ENCODE measurements at places on chromosomes 3 and 15. TPM values are rescaled to one million over a fixed set of nuclear protein-coding genes. Genes with fewer than 3 reads are reported as not detected.

- H3K27ac ChIP-seq: no peak overlapping the region
- no peak for DNase-seq
- H3K4me1 ChIP-seq: no peaks in the 10 kb centered on the region
- no peak overlapping the region for H3K4me3 ChIP-seq
Measured at GRCh38 chr3:79497447-79498111, 270.2 kb downstream of the ROBO1 start.

DNA sequence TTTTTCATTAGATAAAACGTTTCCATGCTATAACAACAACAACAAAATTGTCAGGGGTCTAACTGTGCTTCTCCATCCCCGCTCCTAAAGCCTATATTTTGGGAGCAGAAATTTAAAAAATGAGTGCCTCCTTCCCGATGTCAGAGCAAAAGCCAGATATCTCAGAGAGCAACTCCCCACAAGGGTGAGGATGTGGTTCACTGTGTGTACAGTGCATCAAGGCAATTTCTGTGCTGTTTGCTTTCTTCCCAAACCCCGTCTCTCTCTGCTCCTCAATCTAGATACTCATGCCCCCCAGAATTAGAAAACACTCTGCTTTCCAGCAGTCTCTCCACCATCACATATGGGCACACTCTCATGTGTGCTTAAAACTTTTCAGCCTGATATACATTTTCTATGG is 76.7 kb upstream of the MBNL1 start:
- H3K4me3 ChIP-seq: no peak overlapping the region
- H3K27me3 ChIP-seq: no peaks in the 10 kb centered on the region
- DNase-seq: no peak
- H3K4me1 ChIP-seq: no peaks in the 10 kb centered on the region
- H3K36me3 ChIP-seq: no peaks in the 10 kb centered on the region
- H3K27ac ChIP-seq: no peak overlapping the region

GRCh38 chr3:77038468-77038929 is 1.4 kb upstream of the ROBO2 start:
- H3K27ac ChIP-seq: no peak overlapping the region
- H3K4me1 ChIP-seq: no peaks in the 10 kb centered on the region
- H3K36me3 ChIP-seq: no peaks in the 10 kb centered on the region

- DNase-seq: no peak
- no peak overlapping the region for H3K27ac ChIP-seq
- no peaks in the 10 kb centered on the region for H3K27me3 ChIP-seq
- H3K4me1 ChIP-seq: no peaks in the 10 kb centered on the region
Measured at GRCh38 chr15:96361309-96362010, 31.0 kb downstream of the NR2F2 start.

- H3K36me3 ChIP-seq: no peaks in the 10 kb centered on the region
- H3K4me1 ChIP-seq: peaks cover 5% of the 10 kb centered on the region
- peak; percentile 77 for DNase-seq
- H3K4me3 ChIP-seq: peak within 1 kb of the TSS; percentile 88
- no peaks in the 10 kb centered on the region for H3K27me3 ChIP-seq
Measured at GRCh38 chr3:16884748-16885592, at the start of gene PLCL2. PLCL2 (plus strand) TSS chr3:16884955; CDS start chr3:16885040, 85 bp downstream.

DNA sequence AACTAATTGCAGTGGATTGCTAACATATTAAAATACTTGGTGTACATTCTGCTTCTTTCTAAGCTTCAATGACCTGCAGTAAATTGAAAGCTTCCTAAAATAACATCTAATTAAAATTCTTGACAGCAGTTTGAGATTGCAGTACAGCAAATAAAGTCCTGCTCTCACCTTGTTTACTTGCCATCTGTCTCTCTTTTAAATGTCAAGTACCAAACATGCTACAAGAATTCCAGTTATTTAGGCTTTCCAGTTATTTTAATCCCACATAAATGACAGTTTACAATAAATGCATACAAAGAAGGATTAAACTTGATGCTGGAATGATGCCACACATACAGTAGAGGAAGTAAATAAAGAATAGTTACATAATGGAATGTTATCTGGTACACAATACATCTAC is 33.2 kb downstream of the CBLB start:
- peak overlapping the region; percentile 19 for H3K27ac ChIP-seq
- DNase-seq: no peak
- no peak overlapping the region for H3K4me3 ChIP-seq
- H3K4me1 ChIP-seq: no peaks in the 10 kb centered on the region

GRCh38 chr15:80990955-80991354 is 1.3 kb upstream of the MESD start:
- no peaks in the 10 kb centered on the region for H3K36me3 ChIP-seq
- no peak for DNase-seq
- H3K27me3 ChIP-seq: no peaks in the 10 kb centered on the region

DNA sequence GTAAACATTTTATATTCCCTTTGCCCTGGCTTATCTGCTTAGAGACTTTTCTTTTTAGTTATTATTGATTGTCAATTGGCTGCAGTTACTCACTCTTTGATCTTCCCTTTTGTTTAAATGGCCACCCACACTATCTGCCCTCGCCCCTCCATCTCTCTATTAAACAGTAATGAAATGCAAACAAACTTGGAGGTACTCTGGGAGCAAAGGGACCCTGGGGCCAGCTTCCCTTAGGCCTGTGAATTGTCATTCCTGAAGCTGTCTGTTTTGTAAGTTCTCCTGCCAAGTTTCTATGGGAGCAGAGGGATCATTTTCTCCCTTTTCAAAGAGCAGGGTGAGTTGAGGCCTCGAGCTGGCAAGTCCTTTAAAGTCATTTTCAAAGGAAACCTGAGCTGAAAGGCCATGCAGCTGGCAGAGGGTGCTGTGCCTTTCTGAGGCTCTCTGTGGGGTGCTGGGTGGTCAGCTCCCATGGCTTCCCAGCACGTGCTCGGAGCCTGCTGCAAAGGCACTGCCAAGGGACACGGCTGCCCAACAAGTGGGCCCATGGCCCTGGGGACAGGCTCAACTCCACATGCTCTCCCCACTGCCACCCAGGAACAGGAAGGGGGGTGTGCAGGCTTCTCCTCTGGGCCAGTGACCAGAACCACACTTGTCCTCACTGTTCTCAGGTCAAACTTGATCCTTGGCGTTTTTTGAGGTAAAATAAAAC is 17.4 kb upstream of the RTP2 start:
- no peaks in the 10 kb centered on the region for H3K27me3 ChIP-seq
- H3K27ac ChIP-seq: no peak overlapping the region
- peaks cover 25% of the 10 kb centered on the region for H3K4me1 ChIP-seq
- no peak overlapping the region for H3K4me3 ChIP-seq

DNA sequence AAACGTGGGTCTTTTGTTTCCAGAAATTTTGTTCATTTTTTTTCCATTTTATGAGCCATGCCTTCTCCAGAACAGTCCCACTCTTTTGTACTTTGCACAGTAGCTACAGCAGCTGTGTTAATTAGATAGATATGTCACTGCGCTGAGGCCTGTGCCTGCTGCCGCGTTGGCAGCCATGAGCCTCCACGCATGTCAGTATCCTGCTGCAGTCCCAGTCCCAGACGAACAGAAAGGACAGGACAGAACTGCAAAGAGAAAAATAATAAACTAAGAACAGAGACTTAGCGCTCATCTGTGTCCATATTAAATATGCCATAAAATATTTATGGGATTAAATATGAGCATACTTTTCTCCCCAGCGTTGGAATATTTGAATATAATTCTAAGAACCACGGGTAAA is 442.4 kb upstream of the RARB start:
- H3K4me1 ChIP-seq: no peaks in the 10 kb centered on the region
- no peaks in the 10 kb centered on the region for H3K27me3 ChIP-seq
- H3K27ac ChIP-seq: no peak overlapping the region
- DNase-seq: no peak
- no peak overlapping the region for H3K4me3 ChIP-seq

DNA sequence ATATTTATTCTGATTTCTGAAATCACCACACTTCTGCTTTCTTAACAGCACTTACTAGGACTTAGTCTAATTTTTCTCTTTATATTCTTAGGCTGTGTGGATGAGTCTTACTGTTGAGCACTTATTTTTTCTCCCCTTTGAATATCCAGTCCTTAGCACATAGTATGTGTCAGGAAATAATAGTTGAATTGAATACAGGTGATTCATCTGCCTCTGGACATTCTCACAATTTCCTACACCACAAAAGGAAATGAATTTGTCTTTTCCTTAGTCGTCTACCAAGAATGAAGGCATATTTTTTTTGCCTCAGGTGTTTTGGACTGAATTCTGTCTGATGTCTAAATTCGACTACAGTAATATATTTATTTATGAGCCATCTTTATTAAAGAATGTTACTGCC is 204.2 kb downstream of the GHSR start:
- no peaks in the 10 kb centered on the region for H3K27me3 ChIP-seq
- no peak for DNase-seq
- no peaks in the 10 kb centered on the region for H3K4me1 ChIP-seq
- no peak overlapping the region for H3K27ac ChIP-seq
- H3K4me3 ChIP-seq: no peak overlapping the region

GRCh38 chr3:39587113-39587512 is 119.6 kb downstream of the MOBP start:
- no peak for DNase-seq
- no peaks in the 10 kb centered on the region for H3K4me1 ChIP-seq
- H3K4me3 ChIP-seq: no peak overlapping the region
- no peaks in the 10 kb centered on the region for H3K27me3 ChIP-seq

DNA sequence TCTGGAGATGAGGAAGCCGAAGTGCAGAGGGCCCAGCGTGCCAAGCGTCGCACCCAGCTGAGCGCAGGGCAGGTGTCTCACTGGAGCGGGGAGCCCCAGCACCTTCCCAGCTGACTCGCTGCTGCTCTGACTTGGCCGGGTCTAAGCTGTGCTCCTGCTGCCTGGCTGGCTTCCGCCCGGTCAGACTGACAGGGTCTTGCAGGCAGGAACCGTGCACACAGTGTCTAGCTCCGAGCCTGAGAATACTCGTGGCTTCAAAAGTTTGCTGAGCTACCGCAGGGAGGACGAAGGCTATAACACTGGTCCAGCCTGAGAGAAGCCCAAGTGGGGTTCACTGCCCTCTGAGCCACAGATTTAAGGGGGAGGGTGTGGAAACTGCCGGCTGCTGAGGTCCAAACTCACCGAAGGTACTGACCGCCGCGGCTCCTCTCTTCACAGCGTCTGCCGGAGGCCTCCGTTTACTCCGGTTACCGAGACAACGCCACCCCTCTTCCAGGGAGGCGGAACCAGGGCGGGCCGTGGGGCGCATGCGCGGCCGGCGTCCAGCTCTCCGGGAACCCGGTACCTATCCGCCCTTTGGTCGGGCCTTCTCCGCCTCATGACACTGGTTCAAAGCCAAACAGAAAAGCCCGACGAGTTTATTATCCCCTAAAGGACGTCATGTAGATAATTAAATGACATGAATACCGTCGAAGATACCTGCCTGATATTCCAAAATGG is at the start of gene CFAP44:
Gene CFAP44 (minus strand): TSS at position 443 of the 720 bp plus-strand sequence. CDS start 7,829 bp downstream, outside the sequence.
- no peaks in the 10 kb centered on the region for H3K27me3 ChIP-seq
- no peak within 1 kb of the TSS for H3K27ac ChIP-seq
- H3K36me3 ChIP-seq: no peaks in the 10 kb centered on the region

- no peaks in the 10 kb centered on the region for H3K36me3 ChIP-seq
- H3K27ac ChIP-seq: no peak overlapping the region
- peaks cover 17% of the 10 kb centered on the region for H3K4me1 ChIP-seq
- no peaks in the 10 kb centered on the region for H3K27me3 ChIP-seq
- no peak overlapping the region for H3K4me3 ChIP-seq
Measured at GRCh38 chr15:62958528-62959363, 83.8 kb upstream of the TPM1 start.

DNA sequence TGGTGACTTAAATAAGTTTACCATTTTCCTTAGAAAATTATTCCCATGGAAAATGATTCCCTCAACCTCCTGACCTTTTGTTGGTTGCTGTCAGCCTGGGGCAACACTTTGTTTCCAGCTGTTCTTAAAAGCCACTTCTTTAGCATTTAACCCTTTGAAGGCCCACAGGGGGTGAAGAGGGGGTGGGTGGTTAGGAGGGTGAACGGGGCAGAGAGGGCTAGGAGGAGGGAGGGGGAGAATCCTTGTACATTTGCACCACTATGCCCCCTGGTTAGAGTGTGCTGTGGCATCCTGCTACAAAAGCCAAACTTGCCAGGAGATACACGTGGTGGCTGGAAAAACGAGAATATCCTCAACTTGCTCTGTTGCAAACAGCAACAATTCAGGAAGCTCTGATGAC is 273.2 kb upstream of the RGMA start:
- no peaks in the 10 kb centered on the region for H3K27me3 ChIP-seq
- no peak for DNase-seq
- no peak overlapping the region for H3K4me3 ChIP-seq
- no peaks in the 10 kb centered on the region for H3K36me3 ChIP-seq

- H3K36me3 ChIP-seq: no peaks in the 10 kb centered on the region
- H3K4me1 ChIP-seq: no peaks in the 10 kb centered on the region
- no peak overlapping the region for H3K27ac ChIP-seq
- no peaks in the 10 kb centered on the region for H3K27me3 ChIP-seq
- no peak for DNase-seq
Measured at GRCh38 chr3:153069598-153070510, 92.2 kb upstream of the RAP2B start.

GRCh38 chr3:57151021-57151449 is 14.1 kb downstream of the IL17RD start:
- DNase-seq: no peak
- H3K27ac ChIP-seq: no peak overlapping the region
- no peak overlapping the region for H3K4me3 ChIP-seq
- no peaks in the 10 kb centered on the region for H3K36me3 ChIP-seq
- H3K4me1 ChIP-seq: no peaks in the 10 kb centered on the region
- H3K27me3 ChIP-seq: no peaks in the 10 kb centered on the region

DNA sequence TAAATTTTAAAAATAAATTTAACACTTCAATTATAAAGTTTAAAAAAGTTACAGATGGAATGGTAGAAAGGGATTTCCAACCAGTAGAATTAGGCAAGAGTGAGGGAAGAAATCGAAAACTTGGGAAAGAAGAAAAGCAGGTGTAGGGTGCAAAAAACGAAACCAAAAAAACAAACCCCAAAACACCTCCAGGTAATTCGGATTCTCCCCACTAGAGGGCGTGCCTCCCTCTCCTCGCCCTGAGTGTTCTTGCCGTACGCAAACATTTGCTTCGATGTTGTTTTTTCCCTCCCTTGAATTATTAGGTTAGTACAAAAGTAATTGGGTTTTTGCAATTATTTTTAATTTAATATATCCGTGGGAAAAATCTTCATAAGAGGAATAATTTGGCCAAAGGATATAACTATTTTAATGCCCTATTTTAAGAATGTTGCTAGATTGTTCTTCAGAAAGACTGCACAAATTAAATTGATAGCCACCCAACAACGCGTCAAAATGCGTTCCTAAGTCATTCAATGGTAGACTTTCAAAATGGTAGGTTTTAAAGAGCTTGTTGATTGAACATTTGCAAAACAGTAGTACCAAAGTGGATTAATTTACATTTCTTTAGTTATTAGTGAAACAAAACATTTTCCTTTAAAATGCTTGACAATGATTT is 63.7 kb downstream of the SLC30A4 start:
- no peak overlapping the region for H3K27ac ChIP-seq
- H3K4me1 ChIP-seq: no peaks in the 10 kb centered on the region

- peak; percentile 82 for DNase-seq
- H3K36me3 ChIP-seq: no peaks in the 10 kb centered on the region
- no peaks in the 10 kb centered on the region for H3K4me1 ChIP-seq
- H3K27ac ChIP-seq: no peak overlapping the region
- no peak overlapping the region for H3K4me3 ChIP-seq
Measured at GRCh38 chr3:53155760-53156159, 5.2 kb upstream of the PRKCD start.

OXTR gene
- total RNA-seq: 0.06 TPM

GPR171 gene
- total RNA-seq: 0.29 TPM

UCN2 gene
- total RNA-seq: not detected

ISLR2 gene
- total RNA-seq: not detected

ABCC5 gene
- 7.6 TPM for total RNA-seq

CACNA2D3 gene
- total RNA-seq: 0.87 TPM
